ENCODE measurements at places on chromosomes 3 and 15.
A peak's percentile ranks its signal among the peaks of the same experiment; 100 is the strongest.

- no peak for DNase-seq
These were observed 15.7 kb upstream of the RASA2 start for GRCh38 chr3:141471160-141471559.

- peak; percentile 74 for DNase-seq
These were observed 9.3 kb upstream of the NR2E3 start for GRCh38 chr15:71800835-71801745.

DNA sequence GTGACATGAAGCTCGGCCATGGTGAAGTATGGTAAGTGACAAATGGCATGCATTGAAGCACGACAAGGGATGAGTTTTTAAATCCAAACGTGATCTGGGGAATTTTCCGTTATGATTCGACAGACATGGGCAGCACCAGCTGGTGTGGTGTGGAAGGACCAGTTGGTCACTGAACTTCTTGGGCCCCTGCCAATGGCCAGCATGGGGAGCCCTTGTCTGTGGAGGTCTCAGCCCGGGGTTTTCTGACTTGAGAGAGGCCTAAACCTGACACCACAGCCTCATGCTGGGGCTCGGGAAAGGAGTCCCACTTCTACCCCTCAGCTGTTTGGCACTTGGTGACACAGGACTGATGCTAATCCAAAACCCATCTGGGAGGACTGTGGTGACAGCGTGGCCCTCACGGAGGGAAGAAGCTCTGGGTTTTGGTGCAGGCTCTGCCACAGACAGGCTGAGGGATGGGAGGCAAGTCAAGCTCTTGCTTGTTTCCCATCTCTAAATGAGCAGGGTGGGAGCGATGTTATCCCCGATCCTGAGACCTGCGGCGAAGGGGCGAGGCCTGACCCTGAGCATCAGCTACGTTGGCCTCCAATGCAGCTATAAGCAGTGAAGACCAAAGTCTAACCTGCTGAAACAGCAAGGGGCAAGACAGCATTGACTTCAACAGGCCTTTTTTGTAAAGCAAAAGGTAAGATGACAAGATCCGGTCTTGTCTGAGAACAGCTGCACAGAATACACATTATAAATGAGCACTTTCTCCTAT is 69.5 kb downstream of the ATP1B3 start:
- no peak for DNase-seq

GRCh38 chr15:74525945-74526344 is 15.1 kb upstream of the ARID3B start:
- DNase-seq = peak; percentile 65

GRCh38 chr3:195817578-195818135 is 5.9 kb upstream of the MUC4 start:
- no peak for DNase-seq

GRCh38 chr3:16375891-16376290 is 110.9 kb downstream of the OXNAD1 start:
- DNase-seq = no peak

DNA sequence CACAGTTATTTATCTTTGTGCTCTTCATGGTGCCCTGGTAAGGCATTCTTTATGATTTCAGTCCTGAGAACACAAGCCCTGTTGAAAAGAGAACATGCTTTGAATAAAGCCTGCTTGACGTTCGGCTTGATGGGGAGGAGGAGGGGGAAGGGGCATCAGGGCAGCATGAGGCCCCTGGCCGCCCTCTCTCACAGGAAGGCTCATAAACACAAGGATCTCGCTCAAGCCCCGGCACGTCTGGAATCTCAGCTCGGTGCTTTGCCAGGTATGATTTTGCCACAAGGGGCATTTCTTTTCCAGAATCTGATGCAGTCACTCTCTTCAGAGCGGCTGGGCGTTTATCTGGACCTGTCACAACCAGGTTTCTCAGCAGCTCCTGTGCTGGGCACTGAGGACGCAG is 129.4 kb downstream of the DNAJB8 start:
- DNase-seq = no peak

GRCh38 chr3:172082269-172082668 is 42.9 kb downstream of the FNDC3B start:
- DNase-seq = peak; percentile 99

Measured in fibroblast of upper back skin (primary cell).